Brain pericyte (primary cell): ENCODE measurements at places on chromosomes 12 and 14.

- no peak for DNase-seq
These were observed 15.3 kb downstream of the TSFM start for GRCh38 chr12:57797933-57798332.

DNA sequence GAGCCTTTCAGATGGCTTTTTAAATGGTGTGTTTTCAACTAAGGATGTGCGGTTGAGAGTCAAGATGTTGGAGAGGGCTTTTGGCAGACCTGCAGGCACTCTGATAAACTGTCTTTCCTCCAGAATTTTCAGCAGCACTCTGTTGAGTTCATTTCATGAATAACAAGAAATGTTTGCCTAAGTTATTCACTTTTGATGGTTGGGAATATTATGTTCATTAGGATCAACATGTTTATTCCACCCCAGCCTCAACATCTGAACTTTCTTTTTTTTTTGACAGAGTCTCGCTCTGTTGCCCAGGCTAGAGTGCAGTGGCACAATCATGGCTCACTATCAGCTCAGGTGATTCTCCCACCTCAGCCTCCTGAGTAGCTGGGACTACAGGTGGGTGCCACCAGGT is 68.4 kb downstream of the C12orf75 start:
- DNase-seq: no peak

DNA sequence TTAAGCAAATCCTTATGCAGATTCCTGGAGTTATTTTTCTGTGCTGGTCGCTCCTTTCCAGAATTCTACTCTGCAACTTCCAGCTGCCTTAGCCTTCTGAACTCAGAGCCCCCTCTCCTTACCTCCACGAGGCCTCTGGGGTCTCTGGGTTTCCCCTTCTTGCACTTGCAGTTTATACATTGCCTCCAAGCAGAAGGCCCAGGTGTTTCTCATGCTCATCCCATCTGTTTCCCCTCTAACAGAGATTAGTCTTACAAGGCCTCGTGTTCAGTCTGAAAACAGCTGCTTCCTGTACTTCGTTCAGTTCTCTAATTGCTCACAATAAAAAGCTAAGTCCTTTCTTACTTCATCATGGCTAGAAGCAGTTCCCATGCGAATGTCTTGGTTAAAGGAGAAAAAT is 134.4 kb upstream of the FGD4 start:
- no peak for DNase-seq

- DNase-seq: no peak
These were observed 36.5 kb downstream of the CORO1C start for GRCh38 chr12:108694812-108695278.

GRCh38 chr14:93331728-93332396 is 974 bp downstream of the BTBD7 start:
- no peak for DNase-seq

GRCh38 chr12:69027411-69027881 is 94.5 kb upstream of the CPM start:
- no peak for DNase-seq

- DNase-seq: peak; percentile 79
These were observed 135.9 kb downstream of the TMEM30B start for GRCh38 chr14:61145034-61145902.

DNA sequence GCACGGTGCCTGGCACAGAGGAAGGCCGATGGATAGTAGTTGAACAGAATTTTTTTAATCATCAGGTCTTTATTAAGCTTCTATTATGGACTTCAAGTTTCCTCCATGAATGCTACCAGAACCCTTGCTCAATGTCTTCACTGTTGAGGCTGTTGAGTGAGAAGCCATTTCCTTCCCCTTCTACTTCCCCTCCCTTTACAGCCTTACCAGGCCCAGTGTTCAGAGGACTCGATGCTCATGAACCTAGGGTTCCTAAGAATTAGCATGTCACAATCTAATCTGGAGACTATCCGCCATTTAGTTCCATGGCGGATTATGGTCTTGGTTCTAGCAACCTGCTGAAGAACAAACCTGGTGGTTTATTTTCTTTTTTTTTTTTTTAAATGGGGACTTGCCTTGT is 17.7 kb downstream of the ETV6 start:
- no peak for DNase-seq

- DNase-seq: no peak
These were observed 523 bp downstream of the GTF2H3 start for GRCh38 chr12:123634142-123634561.

DNA sequence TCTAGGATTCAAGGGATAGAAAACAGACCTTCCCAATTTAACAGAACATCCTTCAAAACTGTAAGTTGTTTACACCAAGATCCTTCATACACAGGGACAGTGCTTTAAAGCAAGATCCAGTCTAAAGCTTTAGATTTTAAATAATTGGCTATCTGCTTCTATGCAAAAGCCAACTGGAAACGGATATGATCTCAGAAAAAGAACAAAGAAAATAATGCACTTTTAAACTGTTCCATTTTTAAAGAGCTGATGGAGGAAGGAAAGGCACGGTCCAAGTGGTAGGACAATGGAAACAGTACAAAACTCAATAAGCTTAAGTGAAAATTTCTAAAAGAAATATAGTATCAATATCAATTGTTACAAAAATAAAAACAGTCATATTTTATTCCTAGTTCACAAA is 27.7 kb downstream of the LRP6 start:
- no peak for DNase-seq

DNA sequence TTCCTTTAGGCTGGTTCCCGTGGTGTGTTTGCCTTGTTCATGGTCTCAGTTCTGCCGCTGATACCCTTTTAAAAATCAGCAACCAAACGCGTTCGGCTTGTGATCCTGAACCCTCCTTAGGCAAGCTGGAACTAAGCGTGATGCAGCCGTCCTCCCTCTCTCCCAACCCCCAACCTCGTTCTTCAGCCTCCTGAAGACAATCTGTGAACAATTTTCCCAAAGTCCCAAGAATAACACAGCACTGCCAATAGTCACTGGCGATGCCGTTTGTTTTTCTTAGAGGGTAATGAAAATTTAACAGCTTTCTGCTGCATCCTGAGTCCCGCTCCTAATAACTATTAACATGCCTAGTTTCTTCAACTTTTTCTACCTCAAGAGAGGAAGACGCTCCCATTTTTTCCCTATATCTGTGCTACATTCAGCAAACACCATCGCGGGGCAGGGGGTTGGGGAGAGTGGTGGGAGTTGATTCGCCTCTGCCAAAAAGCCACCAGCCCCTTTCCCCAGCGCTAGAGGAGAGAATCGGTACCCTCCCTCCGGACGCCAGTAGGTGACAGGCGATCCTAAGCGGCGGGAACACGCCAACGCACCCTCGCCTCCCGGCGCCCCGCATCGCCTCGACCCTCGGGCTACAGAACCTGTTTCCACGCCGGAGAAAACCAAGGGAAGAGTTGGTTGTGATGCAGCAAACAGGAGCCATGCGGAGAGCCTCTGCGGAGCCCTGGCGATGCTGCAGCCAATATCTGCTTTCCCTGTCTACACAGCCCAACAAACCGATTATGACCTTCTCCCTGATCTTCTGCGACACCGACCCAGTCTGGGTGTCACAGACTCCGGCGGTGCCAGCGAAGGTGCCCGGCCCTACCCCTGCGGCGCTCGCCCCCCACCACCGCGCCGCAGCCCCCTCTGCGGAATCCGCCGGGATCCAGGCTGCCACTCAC is 752 bp downstream of the PRICKLE1 start:
- no peak for DNase-seq

DNA sequence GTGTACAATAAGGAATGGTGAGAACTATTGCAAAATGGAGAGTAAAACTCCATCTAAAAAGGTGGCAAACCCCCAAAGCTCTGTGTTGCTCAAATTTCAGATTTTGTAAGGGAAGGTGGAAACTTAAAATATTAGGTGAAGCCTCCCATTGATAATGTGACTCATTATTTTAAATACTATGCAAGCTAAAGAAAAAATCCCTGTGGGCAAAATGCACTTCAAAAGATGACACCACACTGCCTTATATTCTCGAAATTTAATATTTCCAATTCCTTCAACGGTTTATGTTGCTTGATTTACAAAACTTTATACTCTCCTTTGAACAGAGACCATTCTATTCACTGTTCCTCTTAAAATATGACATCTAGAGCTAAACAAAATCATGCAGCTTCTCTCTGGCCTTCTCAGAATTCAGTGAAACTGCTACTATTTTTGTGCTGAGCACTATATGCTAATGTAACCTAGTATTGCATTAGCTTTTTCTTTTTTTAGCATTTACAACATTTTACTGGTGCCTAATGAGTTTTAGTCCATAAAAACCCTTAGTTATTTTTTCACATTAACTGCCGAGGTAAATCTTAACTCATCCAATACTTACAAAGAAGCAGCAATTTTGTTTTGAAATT is 297.7 kb downstream of the SYT1 start:
- DNase-seq: no peak

- no peak for DNase-seq
These were observed 133.5 kb downstream of the KCNK10 start for GRCh38 chr14:88189417-88190191.
